ENCODE measurements at places on chromosomes 6 and 20. TPM values are rescaled to one million over a fixed set of nuclear protein-coding genes. Genes with fewer than 3 reads are reported as not detected.

GRCh38 chr6:124869416-124869815 is 92.8 kb upstream of the RNF217 start:
- no peak for DNase-seq

DNA sequence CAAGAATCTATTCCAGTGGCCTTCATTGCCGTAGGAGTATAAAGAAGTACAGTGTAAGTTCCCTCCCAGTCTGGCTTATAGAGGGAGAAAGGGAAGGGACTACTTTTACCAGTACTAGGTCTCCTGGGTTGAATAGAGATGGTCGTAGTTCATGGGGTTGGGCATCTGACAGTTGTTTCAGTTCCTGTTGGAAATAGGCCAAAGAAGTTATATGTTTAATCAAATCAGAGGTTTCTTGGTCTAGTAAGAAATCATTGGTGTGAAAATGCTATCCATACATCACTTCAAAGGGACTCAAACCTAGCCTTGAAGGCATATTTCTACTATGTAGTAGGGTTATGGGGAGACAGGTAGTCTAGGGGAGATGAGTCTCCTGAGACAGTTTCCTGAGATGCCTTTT is 45.6 kb upstream of the MAN1A1 start:
- no peak for DNase-seq

DNA sequence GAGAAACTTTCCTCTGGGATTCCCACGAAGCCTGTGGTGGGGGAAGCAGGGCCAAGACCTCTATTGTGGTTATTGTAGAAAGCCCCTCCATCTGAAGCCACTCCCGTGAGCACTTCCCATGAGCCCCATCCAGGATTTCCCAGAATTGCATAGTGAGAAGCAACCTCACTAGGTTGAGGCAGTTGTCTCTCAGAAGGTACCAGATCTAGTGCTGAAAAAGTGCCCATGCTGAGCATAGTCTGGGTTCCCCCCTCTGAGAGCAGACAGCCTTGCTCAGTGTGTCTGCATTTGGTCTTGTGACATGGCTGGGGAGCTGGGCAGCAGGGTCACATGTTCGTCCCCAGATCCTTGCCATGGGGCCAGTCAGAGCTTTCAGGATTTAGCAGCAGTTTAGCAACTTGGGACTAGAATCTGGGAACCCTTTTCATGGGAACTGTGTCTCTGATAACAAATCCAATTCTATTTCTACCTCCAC is 38.6 kb downstream of the SLC9A8 start:
- peak; percentile 17 for DNase-seq

DNA sequence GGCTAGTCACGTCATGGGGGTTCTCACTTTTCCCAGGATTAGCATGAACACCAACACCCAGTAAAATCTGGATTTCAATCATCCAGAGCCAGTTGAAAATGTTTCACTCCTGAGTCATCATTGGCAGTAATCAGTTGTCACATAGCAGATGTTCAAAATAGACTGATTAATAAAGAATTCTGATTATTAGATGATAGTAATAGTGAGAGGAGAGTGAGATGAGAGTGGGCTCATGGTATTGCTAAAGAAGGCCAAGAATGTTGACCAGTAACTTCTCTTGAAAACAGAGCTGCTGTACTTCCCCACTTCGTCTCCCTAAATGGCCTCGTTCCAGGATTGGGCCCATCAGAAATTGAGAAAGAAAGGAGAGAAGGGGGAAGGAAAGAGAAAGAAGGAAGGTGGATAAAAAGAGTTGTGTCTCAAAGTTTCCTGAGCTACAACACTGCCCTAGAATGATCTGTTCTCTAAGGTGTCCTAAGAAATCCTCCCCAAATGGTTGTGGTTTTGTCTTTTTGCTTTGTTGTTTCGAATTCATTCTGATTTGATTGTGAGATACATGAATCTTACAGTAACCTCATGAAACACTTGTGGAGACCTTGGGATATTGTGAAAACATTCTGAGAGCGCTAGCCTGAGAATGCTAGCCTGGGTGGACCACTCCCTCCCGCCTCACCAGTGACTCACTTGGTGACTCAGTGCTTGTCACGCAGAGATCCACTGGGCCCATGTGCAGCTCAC is 502.2 kb upstream of the JARID2 start:
- DNase-seq, result no peak

DNA sequence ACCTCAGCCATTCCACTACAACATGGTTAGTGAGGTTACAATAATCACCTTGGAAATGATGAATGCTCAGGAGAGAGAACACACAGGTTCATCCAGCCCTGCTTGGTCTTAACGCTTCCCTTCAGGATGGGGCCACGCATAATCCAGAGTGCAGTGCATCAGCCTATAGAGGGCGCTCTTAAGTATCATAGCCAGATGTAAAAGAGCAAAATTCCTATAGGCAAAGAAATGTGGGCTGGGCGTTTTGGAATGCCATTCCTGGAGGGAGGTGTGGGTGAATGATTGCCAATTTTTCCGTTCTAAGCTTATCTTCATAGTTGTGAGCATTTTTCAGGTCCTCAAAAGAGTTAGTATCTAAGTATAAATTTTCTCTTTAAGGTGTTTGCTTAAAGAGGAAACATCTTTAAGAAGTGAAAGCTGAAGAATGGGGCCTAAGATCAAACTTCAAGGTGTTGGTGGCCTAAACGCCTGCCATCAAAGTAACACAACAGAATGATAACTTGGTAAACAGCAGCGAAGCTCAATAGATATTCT is 1.8 kb downstream of the RIPOR2 start:
- DNase-seq, result no peak

POPDC3 gene
- total RNA-seq, result 5.3 TPM

CLDN20 gene
- total RNA-seq, result not detected

RAET1E gene
- total RNA-seq, result not detected

PXDC1 gene
- total RNA-seq, result 7.3 TPM

COL21A1 gene
- total RNA-seq, result 1.6 TPM

POU5F1 gene
- not detected for total RNA-seq

RAET1L gene
- total RNA-seq, result not detected
